ENCODE measurements at places on chromosomes 4 and X.

GRCh38 chr4:179894066-179894778 is 2349.0 kb upstream of the TENM3 start:
- no peak for DNase-seq

DNA sequence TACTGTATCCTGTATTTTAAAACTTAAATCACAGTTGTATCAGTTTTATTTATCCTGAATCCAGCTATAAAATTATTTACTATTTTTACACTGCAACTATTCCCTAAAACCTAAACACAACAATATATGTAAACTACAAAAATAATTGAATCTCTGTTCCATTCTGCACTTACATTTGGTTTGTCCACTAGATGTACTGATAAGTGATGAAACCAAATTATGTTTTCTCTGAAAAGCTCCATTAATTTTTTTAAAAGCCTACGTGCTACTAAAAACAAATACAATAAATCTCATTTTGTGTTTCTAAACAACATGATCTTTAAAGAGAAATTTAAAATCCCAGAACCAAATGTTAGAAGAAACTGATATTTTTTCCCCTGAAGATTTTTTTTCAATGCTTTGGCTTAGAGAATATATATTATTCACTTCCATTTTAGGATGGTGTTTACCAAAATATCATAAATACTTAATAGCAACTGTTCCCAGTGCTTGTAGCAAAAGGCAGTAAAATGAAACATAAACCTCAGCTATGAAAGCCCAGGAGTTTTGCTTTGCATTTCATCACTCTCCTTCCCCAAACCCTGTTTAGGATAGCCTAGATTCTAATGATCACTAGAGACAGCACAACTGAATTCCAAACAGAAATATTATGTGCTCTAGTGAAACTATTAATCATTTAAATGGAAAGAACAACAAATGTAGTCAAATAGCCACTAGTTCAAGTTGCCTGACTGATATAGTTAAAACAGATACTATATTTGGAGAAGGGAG is 19.7 kb downstream of the ANTXR2 start:
- DNase-seq, result no peak

DNA sequence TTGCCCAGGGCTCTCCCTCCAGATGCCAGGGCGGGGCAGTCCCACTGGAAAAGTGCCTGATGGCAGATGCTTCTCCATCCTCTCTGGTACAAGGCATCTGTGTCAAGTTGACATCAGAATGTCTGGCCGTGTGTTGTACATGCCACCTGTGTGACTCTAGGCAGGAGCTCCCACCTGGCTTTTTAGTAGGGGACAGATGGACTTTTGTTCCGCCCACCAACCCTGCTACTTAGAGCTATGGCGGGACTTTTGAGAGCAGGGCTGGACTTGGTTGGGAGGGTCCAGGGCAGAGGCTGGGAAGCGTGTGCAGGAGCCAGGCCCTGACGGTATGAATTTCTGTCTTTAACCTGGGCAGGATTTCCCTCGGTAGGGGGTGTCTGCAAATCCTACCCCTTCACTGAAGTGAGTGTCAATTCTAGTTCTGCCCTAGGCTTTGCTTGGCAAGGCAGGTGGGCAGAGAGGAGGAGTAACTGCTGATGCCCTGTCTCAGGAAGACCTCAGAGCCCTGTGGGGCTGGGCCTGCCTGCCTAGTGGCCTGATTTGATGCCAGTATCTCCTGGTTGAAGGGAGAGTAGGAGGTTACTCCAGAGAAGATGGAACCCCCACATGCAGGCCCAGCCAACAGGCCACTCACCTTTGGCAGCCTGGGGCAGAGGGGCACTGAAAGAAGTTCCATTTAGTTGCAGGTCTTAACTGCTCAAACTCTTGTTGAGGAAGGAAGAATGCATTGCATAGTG is 99.1 kb downstream of the PJA1 start:
- no peak for DNase-seq

GRCh38 chr4:84480082-84480481 is 19.0 kb downstream of the NKX6-1 start:
- DNase-seq, result no peak

GRCh38 chr4:123748806-123749205 is 352.2 kb downstream of the SPRY1 start:
- no peak for DNase-seq

- DNase-seq, result no peak
Measured at GRCh38 chr4:173264245-173264644, 69.9 kb downstream of the HMGB2 start.

DNA sequence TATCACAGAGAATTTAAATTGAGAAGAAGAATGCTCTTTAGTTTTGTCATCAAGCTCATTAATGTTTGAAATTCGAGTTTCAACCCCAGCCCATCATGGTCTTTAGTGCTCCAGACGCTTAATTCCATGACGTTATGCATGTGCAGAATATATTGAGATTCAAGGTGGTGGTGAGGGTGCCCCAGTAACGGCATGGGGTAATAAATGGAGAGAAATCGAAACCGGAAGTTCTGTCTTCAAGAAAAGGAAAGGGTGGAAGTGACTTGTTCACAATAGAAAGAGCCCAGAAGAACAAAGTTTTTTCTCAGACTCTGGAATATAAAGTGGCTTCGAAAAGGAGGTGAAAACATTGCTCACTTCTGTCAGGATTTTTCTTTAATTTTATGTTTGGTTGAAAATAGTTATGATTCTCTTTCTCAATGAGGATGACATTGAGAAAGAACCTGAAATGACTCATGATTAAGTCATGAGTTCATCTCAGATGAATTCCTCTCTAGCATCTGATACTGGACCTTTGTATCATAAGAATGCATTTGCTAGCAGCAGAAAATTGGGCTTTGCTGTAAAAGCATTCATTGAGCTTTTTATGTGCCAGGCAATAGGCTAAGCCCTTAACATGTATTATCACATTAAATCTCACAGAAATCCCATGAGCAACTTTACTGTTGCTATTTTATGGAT is 779 bp upstream of the DDX60L start:
- DNase-seq, result no peak

DNA sequence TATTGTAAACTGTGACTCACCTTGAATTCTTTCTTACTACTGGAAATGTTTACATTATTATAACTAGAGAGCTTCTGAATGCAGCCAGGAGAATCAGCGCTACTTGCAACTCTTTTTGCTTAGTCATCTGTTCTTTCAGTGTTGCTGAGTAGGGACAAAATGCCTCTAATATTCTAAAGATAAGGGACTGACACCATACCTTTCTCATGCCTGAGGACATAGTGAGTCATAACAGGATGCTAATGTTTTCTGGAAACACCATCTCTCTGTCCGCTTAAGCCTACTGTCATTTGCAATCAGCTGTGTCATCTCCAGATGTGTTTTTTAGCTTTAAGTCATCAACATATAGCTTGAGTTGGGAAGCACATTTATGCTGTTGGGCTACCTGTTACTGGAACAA is 108.3 kb downstream of the QRFPR start:
- no peak for DNase-seq

GRCh38 chr4:184921456-184921855 is 95.7 kb upstream of the ACSL1 start:
- no peak for DNase-seq

GRCh38 chr4:99305638-99306400 is 15.0 kb upstream of the ADH1A start:
- DNase-seq, result no peak

DNA sequence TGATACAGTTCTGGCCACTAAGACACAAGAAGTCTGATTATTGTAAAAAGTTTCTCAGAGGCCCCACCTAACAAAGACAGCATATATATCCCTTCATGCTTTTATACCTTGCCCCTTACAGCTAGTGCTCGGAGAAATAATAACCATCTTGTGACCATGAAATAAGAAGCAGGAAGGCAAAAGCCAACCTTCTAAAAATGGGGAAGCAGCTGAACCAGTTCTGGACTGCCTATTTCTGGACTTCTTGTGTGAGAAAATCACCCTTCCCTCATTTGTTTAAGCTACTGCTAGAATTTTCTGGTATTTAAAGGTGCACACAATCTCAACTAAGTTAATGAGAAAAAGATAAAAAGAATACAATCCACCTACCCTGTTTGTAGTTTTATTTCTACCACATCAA is 87.5 kb downstream of the CNOT6L start:
- no peak for DNase-seq

DNA sequence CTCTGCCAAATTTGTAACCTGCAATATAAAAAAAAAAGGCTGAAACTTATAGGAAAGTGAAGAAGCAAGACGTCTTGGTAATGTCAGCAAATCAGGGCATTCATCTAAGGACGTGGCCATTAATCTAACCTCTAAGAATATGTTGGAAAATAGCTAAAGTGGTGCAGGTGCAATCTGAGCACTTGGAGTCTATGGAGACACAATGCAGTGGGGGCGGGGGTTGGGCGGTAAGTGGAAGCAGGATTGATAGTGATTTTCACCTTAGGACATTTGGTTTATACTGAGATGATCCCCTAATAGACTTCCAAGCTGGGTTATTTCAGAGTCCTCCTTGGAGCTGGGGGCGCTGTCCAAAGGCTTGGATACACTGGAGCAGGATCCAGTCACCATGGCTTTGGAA is 283.4 kb downstream of the EPHA5 start:
- DNase-seq, result no peak

GRCh38 chr4:188400451-188400850 is 261.2 kb downstream of the TRIML1 start:
- DNase-seq, result no peak

- no peak for DNase-seq
Measured at GRCh38 chrX:262381-262909, 18.7 kb upstream of the PLCXD1 start.

DNA sequence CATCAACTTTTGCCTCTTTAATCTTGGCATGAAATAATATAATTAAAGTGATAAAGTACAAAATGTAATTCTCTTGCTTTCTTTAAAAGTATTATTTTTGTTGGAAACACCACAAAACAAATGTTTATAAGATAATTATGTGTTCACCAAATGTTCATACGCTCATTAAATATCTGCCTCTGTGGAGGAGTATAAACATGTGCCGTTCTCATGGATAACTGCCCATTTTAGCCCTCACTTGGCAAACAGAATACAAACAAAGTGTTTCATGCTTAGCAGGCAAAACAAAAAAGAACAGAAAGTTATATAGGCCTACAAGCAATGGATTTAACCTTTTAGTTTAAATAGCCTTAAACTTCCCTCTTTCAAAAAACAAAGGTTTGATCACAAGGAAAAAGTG is 800.5 kb upstream of the DIAPH2 start:
- no peak for DNase-seq

DNA sequence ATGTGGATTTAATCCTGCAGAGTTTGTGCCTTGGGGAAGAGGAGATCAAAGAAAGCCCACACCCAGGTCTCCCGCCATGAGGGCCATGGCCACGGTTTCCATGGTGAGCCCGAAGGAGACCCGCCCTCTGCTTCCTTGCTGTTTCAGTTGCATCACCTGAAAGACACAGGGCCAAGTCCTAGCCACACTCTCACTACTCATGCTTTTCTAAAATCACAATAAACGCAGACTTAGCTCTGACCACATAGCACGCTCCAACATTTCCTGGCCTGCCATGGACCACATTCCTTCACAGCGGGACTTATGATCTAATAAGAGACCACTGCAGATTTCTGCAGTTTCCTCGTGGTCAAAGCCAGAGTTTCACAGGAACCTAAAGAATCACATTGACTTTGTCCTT is 426.0 kb upstream of the NR3C2 start:
- DNase-seq, result no peak

DNA sequence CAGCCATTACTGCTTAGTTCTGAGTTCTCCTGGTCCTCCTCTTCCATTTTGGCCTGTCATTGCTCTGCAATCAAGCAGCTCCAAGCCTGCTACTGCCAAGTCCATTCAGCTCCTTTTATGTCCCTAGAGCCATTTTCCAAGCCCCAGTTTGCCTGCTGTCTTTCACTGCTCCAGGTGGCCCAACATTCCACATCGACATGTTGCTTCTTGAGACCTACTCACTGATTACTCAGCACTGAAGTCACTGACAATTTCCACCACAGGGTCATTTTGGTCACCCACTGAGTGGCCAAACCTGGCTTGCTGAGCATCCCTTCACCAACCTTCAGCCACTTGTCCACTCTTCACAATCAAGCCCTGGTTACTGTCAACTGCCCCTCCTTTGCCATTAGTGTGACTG is 27.2 kb downstream of the LRIT3 start:
- DNase-seq, result no peak

DNA sequence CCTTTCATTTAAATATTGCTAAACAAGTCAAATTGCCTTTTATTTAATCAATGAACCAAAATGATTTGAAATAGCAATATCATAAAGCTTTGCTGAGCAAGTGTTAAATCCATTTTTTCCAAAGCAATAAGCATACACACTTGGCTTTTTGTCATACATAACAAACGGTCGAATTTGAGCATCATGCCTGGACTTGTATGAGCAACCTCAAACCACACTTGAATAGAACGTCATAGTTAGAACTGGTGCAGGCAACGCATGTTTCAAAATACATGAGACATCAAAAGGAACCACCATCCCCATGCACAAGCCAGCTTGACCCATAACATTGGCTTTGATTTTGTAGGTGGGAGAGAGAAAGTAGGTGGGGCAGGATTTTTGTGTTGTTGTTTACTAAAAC is 812.3 kb upstream of the FRG1 start:
- no peak for DNase-seq

DNA sequence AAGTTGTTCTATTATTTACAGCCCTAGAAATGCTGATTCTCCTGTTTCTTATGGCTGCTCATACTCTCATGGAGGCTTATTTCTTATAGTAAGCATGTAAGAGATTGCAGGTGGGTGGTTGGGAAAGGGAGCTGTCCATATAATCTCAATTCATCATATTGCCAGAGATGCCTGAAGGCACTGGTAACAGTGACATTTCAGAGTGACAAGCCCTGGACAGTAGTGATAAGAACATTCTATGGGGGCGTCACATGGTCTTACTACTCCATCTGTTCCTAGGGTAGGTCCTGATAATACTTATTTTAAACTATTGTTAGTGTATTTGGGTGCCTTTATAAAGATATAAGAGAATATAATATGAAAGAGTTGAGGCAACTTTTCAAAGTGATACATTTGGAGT is 171.5 kb downstream of the CFAP299 start:
- no peak for DNase-seq

DNA sequence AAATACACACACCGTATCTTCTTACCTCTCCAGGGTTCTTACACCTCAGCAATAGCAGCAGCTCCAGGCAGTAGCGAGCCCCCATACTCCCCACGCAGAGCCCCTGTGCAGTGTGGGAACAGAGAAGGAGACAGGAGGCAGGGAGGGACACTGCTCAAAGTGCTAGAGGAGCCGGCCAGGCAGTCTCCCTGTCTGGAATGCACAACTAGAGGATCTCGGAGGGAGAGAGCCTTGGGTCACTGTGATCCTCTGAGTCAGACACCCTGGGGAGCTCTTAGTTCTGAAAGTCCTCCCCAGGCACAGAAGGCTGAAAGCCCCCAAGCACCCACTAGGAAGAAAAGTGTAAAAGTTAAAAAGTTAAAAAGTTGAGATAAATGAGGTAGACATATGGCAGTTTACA is 16.0 kb downstream of the AMELX start:
- no peak for DNase-seq

DNA sequence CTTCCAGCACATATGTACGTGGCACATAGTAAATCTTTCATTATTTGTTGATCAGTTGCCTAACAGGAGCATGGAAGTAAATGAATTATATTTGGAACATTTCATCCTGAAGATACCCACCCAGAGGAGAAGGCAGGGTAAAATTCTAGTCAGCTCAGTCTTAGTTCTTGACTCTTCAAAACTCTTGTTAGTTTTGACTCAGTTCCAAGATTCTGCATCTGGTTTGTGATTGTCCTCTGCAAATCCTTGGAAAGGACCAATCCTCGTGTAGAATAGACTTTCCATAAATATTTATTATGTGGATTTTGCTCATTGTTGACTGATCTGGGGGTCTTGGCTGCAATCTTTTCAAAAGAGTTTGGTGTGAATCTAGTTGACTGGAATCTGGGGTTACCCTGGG is 257.5 kb upstream of the FAT1 start:
- no peak for DNase-seq

- DNase-seq, result no peak
Measured at GRCh38 chrX:2408856-2409255, 91.9 kb downstream of the DHRSX start.

Measured in GM18507 (cell line).